Stimulated activated CD8-positive, alpha-beta memory T cell treated with anti-CD3 and anti-CD28 coated beads, Interleukin-15, amount 100 ng/mL, for 1 hour (primary cell): ENCODE measurements at places on chromosomes 6 and 20.
A peak's percentile ranks its signal among the peaks of the same experiment; 100 is the strongest.

- no peak for DNase-seq
Observed at GRCh38 chr6:38209371-38210260, 390.1 kb downstream of the ZFAND3 start.

GRCh38 chr20:35616465-35617396 is 1.1 kb downstream of the SPAG4 start:
- DNase-seq: no peak

DNA sequence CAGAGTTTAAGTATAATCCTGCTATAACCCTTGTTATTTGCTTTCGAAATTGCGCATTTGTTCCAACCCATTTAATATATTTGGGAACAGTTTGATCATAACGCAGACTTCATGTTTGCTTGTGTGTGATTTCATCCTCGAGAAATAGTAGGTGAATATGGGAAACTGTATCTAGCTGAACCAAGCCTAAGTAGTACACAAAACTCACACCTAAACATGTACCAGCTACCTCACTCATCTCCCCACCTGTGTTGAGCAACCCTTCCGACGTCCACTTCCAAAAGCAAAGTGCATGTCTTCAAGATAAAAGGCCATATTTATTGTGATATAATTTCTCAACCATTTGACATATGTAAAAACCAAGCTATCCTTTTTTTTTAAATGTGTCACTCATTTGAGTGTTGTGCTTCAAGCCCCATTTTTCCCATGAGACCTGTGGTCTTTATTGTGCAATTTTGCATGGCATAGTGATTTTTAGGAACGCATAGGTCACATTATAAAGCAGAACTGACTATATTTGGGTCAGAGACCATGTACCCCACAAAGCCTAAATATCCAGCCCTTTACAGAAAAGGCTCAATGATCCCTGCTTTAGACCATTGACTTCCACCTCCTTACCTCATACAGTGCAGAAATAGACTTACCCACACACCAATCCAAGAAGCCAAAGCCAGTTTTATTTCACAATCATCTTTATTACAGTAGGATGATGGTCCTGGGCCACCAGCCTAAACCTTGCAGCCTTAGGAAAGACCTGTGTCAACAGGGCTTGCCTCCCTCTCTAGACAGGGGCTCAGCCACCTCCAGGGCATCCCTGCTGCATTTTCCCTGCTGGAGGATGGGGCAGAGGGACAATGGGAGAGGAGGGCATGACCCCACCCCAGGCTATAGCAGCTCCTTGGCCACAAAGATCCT is 7.1 kb downstream of the CCND3 start:
- no peak for DNase-seq

DNA sequence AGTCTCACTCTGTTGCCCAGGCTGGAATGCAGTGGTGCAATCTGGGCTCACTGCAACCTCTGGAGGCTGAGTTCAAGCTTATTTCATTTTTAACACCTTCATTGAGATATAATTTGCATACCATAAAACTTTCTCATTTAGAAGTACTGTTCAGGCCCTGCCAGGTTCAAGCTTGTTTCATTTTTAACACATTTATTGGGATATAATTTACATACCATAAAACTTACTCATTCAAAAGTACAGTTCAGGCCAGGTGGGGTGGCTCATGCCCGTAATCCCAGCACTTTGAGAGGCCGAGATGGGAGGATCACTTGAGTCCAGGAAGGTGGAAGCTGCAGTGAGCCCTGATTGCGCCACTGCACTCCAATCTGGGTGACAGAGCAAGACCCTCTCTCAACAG is 5.5 kb downstream of the OR2B6 start:
- DNase-seq: no peak

- no peak for DNase-seq
Observed at GRCh38 chr20:53786071-53786444, 192.4 kb upstream of the ZNF217 start.

- DNase-seq: no peak
Observed at GRCh38 chr6:27558028-27558724, 85.3 kb upstream of the ZNF184 start.

GRCh38 chr6:95866732-95867131 is 149.0 kb upstream of the FUT9 start:
- DNase-seq: no peak

- peak; percentile 12 for DNase-seq
Observed at GRCh38 chr6:159727717-159728445, 575 bp downstream of the WTAP start.

DNA sequence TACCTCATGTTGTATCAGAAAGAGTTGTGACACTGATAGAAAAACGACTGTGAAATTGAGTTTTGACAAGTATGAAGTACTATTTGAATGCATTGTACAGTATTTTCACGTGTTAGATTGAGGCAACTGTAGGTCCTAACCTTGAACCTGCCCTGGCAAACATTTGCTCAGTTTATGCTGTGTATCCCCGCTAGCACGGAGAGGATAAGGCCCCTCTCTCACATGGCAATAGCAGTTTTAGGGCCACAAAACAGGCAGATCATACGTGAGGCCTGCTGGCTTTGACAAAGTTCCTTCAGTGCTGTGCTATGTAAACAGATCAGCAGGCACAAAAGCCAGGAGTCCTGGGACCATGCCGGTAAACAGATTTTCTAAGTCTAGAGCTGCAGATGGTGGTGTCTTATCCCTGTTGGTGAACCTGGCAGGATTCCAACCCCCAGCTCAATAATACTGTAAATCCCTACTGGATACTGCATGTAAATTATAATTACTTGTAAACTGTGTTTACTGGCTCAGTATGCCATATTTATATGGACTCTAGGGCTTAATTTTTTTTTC is 23.8 kb upstream of the FAM217A start:
- DNase-seq: no peak

DNA sequence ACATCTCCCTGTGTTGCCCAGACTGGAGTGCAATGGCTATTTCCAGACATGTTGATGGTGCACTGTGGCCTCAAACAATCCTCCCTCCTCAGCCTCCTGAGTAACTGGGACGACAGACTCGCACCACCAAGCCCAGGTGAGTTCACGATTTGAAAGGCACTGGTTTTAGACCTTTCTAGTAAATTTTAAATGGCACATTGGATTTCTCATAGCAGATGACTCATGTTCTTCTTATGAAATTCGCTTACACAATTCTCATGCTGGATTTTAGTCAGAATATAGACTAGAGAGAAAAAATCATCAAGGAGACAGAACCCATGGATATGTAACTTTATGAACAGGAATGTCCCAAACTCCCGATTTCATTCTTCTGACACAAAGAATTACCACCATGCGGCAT is 18.1 kb upstream of the PXDC1 start:
- DNase-seq: no peak

DNA sequence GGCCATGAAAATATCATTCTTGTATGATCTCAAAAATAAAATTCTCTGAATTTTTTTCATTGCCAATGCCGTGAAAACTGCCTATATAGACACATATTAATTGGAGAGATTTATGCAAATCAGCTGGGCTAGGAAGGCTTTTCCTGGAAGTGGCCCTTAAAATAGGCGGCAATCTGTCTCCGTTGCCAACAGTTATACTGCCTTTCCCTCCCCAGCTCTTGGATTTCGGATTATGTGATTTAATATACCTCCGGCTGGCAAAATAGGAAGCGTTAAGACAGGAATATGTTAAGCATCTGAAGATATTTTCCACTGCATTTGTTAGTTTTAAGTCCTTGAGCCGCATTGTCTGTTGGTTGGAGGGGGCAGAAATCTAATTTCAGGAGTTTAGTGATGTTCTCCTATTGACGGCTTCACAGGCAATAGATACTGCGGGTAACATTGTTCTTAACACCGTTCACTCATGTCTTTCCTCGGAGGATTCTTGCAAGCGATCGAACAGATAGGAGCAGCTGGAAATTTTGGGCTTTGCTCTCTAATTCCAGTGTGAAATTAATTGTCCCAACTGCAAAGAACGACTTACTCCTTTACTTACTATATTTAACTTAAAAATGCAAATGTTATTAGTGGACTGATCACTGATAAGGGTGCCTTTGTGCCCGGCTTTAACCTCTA is 113.3 kb downstream of the LINC00237 start:
- no peak for DNase-seq

GRCh38 chr6:162443101-162443500 is 284.5 kb downstream of the PRKN start:
- no peak for DNase-seq

DNA sequence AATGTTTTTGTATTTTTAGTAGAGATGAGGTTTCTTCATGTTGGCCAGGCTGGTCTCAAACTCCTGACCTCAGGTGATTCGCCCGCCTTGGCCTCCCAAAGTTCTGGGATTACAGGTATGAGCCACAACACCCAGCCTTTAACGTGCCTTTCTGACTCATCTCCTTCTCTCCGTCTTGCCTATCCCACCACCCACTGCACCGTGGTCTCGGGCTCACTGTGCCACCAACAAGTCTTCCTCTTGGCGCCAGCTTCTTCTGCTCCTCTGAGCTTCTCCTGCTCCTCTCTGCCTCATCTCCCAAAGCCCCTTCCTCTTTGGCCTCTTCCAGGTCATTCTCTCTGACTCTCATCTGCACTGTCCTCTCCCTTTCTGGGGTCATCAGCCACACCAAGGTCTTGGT is 41.0 kb downstream of the TMEM242 start:
- no peak for DNase-seq

DNA sequence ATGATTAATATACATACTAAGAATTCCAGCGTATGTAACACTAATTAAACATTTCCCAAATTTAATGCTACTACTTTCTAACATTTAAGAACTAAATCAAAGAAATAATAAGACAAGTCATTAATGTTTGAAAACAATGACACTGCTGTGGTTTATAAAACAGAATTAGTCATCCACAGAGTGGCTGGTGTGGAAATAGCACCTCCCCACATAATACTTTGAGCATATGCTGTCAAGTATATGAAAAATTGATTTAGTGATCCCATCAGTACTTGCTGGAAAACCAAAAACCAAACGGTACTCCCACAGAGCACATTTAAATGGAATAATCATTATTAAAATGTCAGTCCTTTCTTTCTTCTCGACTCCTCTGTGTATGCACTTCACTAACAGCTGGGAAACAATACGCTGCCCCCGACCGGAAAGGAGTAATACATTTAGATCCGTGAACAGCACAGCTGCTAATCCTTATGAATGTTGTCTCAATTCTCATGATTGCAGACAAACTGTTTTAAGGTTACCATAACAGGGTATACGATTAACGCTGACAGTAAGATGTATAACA is 78.4 kb downstream of the PREP start:
- DNase-seq: no peak

DNA sequence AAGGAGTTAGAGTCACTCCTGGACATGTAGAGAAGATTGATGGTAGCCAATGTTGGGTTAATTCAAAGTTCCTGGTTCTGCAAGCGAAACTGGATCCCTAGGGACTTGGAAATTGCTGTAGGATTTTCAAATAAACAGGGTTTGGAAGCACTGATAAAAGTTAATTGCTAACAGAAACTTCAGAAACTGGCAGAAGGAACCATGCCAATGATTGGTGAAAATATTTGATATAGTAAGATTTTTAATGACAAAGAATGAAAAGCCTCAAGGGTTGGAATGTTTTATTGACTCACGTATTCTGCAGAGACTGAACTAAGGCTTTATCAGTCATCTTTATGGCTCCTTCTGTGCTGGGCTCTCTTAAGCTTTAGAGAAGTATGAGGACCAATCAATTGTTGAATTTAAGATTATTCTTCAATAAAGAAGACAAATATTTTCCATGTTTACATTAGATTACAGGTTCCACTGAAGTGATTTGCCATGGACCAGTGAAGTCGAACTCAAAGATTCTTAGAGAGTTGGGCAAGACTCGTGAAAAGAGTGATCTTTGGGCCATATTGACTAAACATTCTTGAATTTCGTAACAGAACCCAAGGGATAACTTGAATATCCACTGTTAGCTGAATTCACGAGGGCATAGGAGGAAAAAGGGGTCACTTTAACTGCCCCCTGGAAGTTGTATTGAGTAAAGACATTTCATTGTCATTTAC is 371.4 kb downstream of the HDGFL1 start:
- no peak for DNase-seq

DNA sequence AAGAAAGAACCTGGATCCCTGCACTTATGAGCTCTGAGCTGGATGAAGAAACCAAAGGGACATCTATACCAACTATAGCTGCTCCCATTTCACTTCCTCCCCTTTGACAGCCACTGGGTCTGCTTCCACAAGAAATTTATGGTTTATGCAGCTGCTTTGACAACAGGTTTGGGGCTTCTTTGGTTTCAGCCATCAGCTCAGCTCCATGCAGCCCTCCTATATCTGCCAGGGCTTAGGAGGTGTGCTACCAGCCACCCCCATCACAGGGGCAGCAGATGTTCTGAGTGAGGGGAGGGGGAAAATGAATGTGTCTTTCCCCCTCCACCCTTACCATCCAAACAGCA is 29.2 kb upstream of the PKHD1 start:
- DNase-seq: no peak

DNA sequence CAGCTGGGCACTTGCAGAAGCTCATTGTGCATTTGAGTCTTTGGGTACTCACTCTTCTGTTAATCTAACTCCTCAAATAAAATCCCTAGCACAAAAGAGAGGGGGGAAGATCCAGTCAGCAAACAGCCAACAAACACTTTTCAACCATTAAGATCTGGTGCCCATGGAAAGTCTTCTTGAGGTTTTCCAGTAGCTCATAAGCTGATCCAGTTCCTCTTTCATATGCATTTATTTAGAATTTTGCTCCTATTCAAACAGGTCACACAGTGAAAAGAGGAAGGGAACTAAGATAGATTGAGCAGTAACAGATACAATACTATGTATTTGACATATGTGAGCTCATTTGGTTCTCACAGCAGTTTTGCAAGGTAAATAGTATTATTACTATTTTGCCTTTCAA is 38.6 kb downstream of the HLA-DPB1 start:
- DNase-seq: no peak

GRCh38 chr6:98904096-98904495 is 43.6 kb downstream of the FBXL4 start:
- no peak for DNase-seq

DNA sequence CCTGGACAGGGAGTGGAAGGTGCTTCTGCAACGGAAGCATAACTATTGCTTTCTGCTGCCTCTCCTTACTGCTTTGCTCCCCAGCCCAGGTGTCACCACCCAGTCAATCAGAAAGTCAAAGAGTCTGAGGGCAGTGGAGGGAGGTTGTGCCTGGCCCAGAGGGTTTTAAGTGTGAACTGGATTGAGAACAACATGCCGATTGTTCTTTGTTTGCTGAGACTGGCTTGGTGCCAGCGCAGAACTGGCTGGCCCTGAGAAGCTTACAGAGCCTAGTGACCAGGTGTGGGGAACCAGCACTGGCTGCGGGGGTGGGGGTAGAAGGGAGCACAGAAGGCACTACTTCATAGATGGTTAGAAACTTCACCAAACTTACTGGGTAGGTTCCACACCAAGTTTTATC is 31.1 kb upstream of the ENPP4 start:
- no peak for DNase-seq

GRCh38 chr20:13718171-13718570 is 66.5 kb downstream of the ESF1 start:
- no peak for DNase-seq

- no peak for DNase-seq
Observed at GRCh38 chr6:113995634-113996033, 24.7 kb upstream of the HDAC2 start.
